Substantia nigra (tissue), 51 donors: ENCODE measurements at places on chromosomes 11 and 22.

DNA sequence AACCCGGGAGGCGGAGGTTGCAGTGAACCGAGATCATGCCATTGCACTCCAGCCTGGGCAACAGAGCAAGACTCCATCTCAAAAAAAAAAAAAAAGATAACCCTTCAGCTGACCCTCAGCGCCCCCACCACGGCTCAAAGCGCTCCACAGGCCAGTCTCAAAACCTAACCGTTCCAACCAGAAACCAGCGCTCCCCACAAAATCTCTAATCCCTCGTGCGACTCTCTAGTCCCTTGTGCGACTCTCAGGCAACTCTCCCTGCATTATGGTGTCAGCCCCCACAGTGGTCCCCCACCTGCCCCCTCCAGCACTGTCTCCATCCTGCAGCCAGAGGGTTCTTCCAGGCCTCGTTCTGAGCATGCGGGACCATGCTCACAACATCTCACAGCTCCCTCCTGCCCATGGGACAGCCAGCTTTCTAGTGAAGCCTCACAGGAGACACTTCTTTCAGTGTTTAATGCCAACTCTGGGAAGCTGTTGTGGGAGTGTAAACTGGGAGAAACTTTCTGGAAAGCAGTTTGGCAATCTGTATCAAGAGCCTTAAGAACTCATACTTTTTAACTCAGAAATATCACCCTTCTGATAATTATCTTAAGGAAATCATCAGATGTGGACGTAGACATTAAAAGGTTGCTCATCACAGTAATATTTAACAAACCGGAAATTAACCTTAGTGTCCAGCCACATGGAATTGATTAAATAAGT, 4.2 kb upstream of the RASGRP2 start:
- no peak for DNase-seq

DNA sequence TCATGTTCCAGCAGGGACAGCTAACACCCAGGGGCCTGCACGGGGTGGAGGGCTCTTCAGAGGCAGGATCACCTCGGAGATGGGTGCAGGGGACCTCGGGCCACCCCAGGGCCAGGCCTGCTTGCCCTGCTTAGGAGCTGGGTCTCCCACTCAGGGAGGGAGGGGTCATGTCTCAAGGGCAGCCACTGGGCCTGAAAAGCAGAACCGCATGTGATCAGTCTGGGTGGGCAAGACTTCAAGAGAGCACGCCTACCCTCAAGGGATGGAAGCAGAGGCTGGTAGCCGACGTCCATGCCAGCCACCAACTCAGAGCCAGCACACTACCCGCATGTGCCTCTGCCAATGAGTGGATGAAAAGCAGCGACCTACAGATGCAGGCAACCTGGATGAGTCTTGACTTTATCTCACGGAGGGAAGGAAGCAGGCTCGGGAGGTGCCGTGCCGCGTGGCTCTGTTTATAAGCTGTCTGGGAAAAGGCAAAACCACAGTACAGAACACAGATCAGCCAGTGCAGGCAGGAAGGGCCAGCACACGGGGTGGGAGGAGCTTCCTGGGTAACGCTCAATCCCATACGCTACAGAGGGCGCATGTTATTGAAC, 16.0 kb downstream of the TBX1 start:
- no peak for DNase-seq

DNA sequence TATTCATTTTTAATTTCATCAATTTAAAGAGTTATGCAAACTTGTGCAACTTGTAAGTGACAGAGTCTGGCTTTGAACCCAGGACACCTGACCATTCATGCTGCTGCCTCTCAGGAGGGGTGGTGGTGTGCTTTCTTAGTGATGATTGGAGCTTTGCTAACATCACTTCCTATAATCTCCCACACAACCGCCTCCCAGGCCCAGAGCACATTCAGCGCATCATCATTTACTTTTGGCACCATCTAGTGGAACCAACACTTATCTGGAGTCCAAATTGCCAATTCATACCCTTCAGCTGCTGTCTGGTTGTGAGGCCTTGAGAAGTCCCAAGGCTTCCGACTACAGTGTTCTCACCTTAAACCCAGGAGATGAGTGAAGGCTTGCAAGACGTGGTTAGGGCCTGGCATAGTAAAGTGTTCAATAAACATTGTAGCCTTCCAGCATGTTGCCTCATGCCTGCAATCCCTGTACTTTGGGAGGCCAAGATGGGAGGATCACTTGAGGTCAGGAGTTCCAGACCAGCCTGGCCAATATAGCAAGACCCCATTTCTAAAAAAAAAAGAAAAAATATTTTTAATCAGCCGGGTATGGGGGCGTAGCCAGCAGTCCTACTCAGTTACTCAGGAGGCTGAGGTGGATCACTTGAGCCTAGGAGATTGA, 1.1 kb upstream of the TTLL1 start:
- DNase-seq = no peak

DNA sequence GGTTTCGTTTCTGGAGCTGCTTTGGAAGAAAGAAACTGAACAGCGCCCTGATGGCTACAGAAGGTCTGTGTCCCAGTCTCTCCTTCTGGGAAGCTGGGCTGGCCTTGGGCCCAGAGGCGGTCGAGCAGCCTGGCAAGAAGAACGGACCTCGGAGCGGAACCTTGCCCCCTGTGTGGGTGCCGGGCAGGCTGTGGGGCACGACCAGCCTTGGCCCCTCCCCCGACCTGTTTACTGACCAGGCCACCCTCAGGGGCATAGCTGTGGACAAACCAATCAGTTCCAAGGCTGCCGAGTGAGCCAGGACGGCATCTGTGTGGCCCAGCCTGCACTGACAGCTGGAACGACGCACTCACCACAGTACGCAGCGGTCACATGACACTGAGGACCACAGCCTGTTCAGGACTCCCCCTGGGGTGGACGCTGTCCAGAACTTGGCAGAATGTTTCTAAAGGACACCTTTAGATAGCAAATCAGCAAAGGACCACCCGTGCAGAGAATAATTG, 7.2 kb downstream of the PIM3 start:
- DNase-seq = peak; percentile 44

DNA sequence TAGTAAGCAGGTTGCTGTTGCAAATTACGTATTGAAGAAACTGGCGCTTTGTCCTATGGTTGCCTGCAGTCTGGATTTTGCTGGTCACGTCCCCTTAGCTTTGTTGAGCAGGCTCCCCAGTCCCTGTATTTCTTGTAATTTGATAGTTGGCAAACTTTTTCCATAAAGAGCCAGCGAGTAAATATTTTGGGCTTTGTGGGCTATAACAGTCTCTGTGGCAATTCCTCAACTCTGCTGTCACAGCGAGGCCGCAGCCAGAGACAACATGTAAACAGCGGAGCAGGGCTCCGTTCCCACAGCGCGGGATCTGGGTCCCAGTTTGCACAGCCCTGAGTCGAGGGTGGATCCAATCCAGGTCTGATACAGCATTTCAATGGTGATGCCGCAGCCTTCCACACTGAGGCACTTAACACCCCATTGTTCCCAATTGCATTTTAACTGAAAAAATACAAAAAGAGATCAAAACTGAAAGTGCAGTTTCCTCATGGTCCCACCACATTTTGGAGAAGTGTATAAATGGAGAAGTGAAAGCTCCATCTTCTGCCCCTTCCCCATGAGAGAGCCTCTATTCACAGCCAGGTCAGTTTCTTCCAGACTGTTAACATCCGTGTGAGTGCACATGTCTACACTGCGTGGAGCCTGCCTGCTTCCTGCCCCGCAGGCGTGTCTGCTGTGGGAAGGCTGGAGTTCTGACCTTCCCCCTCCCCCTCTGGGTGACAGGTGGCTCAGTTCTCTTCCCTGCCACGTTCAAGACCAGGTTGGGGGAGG, 89.1 kb downstream of the RPS6KA4 start:
- DNase-seq = peak; percentile 24

DNA sequence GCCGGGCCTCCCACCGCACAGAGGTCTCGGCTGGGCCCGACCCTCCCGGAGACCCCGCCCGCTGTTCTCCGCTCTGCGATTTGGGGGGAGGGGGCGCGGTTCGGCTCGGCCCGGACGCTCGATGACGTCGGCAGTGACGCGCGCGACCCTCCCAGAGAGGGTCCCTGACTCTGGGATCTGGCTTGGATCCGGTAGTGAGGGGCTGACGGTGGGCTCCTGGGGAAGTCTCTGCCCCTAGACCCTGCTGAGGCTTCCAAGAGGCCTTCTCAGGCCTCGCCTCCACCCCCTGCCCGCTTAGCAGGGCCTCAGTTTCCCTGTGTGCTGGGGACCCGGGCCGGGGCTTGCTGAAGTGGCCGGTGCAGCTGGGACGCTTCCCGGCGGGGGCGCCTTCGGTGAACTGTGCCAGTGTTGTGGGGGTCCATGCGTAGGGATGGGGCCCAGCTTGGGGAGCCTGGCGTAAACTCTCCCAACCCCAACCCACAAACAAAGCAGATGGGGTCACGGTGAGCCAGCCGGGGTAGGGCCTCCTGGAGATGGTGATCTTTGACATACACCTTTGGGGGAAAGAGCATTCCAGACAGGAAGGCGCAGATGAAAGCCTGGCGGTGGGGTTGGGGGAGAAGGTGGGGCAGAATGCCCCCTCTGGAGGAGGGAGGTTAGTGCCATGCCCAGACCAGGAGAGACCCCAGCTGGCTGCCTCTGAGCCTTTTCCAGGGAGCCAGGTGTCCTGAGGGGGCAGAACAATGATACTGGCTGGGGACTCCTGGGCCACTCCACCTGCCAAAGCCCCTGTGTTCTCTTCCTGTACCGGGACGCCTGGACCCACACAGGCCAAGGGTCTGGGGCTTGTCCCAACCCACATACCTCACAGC, 1.0 kb downstream of the B4GALNT4 start:
- no peak for DNase-seq

DNA sequence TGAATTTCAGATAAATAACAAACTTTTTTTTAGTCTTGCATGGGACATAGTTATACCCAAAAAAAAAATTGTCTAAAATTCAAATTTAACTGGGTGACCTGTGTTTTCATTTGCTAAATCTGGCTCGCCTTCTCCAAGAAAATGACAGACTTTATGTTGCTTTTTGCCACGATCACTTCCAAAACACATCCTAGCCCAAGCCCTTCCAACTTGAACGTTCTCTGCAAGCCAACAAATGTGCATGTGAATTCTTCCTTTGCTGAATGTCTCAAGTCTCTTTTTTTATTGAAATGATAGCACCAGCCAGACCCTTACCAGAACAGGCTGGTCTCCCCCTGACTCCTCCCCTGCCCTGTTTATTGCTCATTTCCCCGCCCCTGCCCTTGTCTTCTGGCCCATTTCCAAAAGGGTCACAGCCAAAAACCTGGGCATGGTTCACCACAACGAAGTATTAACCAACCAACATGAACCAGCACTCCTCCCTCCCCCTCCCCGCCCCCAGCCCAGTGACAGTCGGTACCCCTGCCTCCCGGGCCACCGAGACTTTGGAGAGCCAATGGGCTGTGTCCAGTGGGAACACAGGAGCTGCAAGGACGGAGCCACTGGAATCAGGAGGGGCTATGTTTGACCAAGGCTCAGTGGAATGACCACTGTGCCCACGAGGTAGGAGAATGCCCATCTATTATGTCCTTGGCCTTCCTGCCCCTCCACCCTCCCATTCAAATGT, 63.2 kb downstream of the BTG4 start:
- DNase-seq = no peak

DNA sequence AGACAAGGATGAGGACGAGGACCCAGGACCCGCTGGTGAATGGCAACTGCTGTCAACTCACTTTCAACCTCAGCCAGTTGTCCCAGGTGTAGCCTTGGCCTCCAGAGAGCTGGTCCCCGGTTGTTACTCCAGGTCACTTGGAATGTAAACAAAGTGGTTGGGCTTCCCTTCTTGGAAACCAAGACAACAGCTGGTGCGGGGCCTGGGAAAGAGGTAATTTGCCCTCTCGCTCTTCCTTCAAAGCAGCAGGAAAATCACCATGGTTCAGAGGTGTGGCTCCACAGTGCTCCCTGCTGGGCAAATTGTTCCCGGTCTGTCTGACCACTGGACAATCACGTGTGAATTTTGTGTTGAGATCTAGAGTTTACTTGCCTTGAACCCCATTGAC, 15.0 kb downstream of the SLC1A2 start:
- DNase-seq = peak; percentile 23

- DNase-seq = no peak
These were observed 49.5 kb downstream of the IGF2 start for GRCh38 chr11:2089536-2090165.

- no peak for DNase-seq
These were observed 96.9 kb downstream of the CSTPP1 start for GRCh38 chr11:47033439-47033838.

DNA sequence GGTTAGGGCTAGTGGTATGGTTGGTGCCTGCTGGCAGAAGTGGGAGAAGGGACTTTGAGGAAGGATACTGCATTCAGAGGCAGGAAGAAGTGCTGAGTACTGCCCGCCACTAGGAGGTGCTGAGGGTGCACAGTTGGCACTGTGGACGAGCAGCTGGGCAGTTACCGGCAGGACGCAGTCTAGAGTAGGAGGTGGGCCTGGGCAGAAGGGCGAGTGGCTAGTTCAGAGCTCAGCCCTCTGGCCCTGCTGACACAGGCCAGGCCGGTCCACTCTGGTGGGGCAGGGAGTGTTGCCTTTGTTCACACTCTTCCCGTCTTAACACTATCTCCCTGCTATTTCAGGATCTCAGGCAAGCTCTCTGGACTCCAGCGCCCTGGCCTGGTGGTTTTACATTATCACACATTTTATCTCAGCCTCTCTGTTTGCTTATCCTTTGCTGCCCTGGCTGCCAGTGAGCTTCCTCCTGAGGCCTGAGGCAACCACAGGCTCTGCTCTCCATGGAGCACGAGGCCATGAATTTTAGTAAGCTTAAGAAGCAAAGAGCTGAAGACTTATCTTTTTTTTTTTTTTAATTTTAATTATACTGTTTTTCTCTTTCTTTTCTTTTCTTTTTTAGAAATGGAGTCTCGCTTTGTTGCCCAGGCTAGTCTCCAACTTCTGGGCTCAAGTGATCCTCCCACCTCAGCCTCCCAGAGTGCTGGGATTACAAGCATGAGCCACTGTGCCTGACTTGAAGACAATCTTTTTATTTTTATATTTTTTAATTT, 26.9 kb downstream of the SNAP29 start:
- no peak for DNase-seq

GRCh38 chr22:42280140-42280539, 9.7 kb upstream of the TCF20 start:
- DNase-seq = no peak

GRCh38 chr11:90373971-90374370, 151.1 kb upstream of the CHORDC1 start:
- DNase-seq = no peak

- DNase-seq = no peak
These were observed 62.4 kb upstream of the CD5 start for GRCh38 chr11:61039916-61040315.

GRCh38 chr22:42655693-42656092, 6.5 kb upstream of the CYB5R3 start:
- DNase-seq = no peak

- no peak for DNase-seq
These were observed 490.9 kb downstream of the SOX6 start for GRCh38 chr11:15865212-15865987.

- DNase-seq = no peak
These were observed 714 bp downstream of the SDF2L1 start for GRCh38 chr22:21642584-21643448.
